Stimulated activated naive CD4-positive, alpha-beta T cell (primary cell): ENCODE measurements at places on chromosomes 12 and 14.
A peak's percentile ranks its signal among the peaks of the same experiment; 100 is the strongest.

DNA sequence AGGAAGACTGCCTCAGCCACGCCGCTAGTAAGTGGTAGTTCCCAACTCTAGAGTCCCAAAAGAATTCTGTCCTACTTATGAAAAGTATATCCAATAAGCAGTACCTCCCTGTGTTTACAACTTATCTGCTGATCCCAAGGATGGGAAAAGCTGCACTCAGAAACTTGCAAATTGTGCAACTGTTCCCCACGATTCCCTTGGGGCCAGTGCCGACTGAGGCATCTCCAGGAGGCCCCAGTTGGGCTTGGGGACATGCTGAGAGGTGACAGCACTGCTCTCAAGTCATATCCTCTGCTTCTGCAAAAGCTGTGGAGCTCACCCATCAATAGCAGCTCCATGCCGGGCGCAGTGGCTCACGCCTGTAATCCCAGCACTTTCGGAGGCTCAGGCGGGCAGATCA lies 23.7 kb downstream of the SPRING1 start:
- no peak for DNase-seq

- no peak for DNase-seq
These were observed 235.6 kb downstream of the DACT1 start for GRCh38 chr14:58873228-58873953.

DNA sequence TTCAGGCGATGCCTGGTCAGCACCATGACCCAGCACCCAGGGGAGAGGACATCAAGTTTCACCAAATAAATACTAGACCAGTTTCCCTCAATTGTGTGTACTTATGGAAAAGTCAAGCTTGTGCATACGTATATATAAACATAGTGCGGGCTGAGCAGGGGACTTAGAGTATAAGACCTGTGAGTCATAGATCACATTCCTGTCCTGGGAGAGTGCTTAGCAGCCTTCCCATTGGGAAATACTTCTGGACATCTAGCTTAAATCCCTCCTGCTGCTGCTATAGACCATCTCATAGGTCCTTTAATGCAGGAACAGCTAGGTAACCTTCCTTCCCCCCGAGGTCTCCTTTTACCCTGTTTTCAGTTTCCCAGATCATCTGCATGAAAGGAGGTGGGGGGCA lies 51.9 kb downstream of the PRMT8 start:
- no peak for DNase-seq

- DNase-seq = no peak
These were observed 2.8 kb upstream of the MDGA2 start for GRCh38 chr14:47678157-47678556.

DNA sequence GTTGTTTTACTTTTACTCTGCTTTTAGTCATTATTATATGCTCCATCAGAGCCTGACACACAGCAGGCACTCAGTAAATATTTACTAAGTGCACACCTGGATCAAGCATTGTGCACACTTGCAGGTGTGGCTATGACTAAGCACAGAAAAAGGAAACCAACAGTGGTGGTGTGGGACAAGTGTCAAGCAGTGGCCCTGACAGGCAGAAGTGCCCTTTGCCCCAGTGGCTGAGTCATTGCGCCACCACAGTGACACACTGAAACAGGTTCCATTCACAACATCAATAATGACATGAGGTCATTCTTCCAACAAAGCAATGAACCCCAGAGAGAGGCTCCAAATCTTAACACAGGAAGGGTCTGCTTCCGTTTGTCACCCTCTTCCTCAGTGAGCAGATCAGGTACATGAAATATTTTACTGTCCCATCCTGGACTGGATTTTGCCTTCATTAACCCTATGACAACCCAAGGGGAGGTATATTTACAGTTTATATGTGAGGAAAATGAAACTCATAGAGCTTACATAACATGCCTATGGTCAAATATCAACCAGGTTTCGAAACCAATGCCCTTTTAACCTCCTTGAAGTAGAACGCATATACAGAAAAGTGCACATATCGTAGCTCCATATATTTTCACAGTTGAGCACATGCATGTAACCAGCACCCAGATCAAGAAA lies 82.6 kb upstream of the GTF2A1 start:
- no peak for DNase-seq

DNA sequence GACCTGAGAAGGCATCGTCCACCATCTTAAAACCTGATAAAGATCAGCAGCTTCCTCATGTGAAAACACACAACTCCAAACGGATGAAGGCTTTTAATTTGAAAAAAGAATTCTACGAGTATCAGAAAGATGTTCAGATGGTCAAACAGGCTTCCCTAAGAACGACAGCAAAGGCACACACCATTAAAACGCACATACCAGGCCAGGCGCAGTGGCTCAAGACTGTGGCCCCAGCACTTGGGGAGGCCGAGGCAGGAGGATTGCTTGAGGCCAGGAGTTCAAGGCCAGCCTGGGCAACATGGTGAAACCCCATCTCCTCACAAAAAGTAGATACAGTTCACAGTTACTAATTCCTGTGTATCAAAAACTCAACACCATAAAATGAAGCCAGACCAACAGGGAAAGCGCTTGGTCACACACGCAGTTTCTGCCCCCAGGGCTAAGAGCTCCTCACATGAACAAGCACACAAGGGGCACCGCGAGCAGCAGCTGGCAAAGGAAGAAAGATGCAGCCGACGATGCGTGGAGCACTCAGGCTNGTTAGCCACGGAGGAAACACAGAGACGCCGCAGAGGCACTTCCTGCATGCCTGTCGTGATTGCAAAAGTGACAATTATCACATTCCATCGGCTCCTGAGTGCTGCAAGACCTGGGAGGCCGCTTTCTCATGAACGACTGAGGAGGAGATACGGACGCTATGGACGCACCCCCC lies 78.0 kb downstream of the NOC4L start:
- peak; percentile 67 for DNase-seq
